ENCODE measurements at places on chromosomes 3 and 15.
A peak's percentile ranks its signal among the peaks of the same experiment; 100 is the strongest.

GRCh38 chr3:105527535-105527934, 160.8 kb downstream of the ALCAM start:
- DNase-seq = no peak

DNA sequence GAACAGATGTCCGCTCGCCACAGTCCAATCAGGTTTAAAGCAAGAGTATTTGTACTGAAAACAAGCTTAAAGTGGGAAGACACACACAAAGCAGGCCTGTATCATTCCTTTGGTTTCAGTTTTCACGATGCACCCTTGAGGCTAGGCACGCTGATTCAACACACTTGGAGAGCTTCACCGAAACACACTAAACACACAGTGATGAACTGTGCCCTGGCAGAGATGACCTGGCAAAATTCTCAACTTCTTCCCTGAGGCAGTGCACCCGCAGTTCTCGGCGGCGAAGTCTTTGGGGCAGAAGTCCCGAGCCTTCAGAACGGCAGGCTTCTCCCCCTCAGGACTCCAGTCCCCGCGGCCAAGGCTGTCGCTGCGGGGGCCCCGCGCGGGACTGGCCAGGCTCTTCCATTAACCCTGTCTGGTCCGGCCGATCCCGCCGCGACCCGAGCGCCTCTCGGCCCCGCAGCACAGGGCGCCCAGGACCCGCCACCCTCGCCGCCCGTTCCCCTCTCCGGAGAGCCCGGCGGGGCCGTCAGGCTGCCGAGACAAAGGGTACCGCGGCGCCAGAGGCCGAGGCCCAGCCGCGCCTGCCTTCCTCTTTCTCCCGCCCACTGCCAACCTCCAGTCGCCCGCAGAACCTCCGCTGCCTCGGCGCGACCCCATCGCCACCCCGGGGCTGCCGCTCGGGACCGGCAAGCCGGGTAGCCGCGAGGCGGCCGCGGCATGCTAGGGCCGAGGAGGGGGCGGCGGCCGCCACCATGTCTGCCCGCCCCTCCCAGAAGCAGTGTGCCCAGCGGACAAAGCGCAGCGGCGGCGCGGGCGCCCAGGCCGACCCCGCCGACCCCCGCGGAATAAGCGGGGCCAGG, 792 bp downstream of the GABPB1 start:
- DNase-seq = peak; percentile 45

GRCh38 chr3:96449803-96450202, 364.6 kb upstream of the EPHA6 start:
- no peak for DNase-seq

GRCh38 chr15:91528801-91529200, 324.7 kb upstream of the SLCO3A1 start:
- DNase-seq = no peak

- no peak for DNase-seq
These were observed 419.6 kb upstream of the TGFBR2 start for GRCh38 chr3:30186741-30187219.

GRCh38 chr3:31369637-31370379, 162.9 kb upstream of the STT3B start:
- DNase-seq = no peak

DNA sequence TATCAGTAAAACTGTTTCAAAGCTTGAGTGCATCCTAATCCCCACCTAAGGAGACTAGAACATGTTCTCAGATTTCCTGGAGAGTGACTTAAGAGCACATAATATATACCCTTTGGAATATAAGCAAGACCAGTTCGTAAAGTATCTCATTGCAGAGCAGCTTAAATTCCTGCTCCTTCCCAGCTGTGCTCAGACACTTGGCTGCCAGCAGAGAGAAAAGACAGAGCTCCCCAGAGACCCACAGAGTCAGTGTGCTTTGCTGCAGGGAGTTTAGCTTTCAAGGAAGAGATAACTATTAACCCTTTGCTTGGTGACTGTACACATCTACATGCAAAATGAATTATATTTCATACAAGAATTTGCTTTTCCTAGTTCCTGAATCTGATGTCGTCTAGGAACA, 338.1 kb upstream of the ARHGEF26 start:
- DNase-seq = no peak

DNA sequence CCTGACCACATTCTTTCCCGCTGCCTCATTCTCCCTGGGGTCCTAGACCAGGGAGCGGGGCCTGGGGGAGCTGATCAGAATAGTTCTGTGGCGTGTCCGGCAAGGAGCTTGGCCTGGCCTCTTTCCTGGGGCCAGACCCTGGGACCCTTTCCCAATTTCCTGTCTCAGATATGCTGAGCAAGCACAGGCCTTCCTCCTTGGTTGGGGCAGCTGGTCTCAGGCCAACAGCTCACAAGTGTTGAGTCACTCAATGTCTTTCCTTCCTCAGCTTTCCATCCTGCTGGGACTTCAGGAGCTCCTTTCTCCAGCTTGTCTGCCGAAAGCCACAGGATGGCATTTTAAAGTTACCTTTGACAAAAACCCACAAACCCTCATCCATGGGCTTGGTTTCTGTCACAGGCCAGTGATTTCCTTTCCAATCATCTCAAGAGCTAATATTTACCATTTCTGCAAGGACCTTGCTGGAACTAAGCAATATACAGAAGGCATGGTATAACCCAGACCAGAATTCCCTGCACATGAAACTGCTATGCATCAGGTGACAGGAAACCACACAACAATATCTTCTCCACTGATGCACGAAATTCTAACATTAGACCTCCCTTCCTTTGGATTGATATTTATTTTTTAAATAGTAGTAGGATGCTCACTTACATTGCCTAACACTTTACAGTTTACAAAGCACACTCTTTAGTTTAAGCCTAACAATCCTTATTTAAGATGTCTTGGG, 19.5 kb upstream of the TIMP4 start:
- DNase-seq = no peak

Measured in endothelial cell (in vitro differentiated cells).